Non-pigmented ciliary epithelial cell (primary cell): ENCODE measurements at places on chromosomes 7 and 10.

- peak; percentile 56 for DNase-seq
Observed at GRCh38 chr10:4270116-4270515, 485.1 kb upstream of the KLF6 start.

DNA sequence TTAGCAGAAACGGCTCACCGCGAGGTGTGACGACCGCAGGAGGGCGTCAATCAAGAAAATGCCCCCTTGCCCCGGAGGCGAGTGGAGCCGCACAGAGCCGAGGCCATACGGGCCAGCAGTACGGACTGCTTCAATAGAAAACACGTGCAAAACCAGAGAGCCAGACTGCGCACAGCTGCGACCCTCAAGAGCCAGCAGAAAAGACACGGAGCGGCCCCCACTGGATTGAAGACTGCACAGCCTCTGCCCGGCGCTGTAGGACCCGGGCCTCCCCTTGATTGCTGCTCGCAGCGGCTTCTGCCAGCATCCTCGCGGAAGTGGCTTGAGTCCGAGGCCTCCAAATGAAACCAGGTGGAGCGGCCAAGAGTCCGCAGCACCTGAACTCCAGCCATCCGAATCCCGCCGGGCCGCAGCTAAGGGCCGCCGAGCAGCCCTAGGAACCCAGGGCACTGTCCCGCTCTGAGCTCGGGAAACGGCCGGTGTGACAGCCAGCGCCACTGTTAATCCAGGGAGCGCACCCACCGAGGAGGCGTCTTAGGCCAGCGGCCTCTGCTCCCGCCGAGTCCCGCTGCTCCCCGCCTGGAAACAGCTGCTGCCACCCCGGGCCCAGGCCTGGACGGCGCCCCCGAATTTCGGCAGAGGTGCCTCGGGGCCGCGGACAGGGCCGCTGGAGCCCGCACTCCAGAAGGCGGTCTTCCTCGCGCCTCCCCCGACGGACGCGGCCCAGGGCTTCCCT lies 660 bp upstream of the HHEX start:
- DNase-seq = no peak

DNA sequence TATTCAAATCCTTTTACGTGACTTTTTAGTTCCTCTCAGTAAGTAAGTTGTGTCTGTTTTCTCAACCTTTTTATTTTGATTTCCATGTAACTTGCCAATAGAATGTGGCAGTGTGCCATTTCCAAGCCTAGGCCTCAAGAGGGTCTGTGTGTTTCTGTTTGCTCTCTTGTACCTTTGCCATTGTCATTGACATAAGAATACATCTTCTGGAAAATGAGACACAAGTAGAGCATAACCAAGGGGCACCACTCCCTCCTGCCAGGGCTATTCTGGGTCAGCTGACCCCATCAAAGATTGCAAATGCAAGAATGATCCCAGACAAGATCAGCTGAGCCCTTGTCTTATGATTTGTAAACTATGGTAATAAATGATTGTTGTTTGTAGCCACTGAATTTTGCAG lies 524.0 kb downstream of the IPMK start:
- DNase-seq = no peak

DNA sequence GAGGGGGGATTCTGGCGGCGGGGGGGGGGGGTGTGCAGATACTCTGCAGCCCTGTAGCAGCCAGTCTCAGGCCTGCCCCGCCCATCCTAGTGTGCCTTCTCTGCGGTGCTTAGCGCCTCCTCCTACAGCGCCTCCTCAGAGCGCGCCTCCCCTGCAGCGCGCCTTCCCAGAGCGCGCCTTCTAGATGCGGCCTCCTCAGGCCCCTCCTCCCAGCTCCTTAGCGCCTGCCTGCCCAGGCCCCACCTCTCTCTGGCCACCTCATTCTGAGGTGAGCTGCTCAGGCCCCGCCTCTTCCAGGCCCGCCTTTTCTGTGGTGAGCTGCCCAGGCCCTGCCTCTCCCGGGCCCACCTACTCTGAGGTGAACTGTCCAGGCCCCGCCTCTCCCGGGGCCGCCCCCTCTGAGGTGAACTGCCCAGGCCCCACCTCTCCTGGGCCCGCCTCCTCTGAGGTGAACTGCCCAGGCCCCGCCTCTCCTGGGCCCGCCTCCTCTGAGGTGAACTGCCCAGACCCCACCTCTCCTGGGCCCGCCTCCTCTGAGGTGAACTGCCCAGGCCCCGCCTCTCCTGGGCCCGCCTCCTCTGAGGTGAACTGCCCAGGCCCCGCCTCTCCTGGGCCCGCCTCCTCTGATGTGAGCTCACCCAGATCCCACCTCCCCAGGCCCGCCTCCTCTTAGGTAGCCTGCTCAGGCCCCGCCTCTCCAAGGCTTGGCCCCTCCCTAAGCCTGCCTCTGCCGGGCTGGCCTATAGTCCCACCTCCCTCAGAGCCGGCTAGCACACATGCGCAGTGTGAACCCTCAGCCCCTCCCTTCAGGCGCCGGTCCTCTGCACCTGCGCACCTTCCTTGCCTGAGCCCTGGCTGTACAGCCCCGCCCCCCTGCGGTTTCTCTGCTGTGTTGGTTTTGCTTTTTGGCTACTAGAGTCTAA lies 2.1 kb upstream of the SGCE start:
- peak; percentile 75 for DNase-seq

DNA sequence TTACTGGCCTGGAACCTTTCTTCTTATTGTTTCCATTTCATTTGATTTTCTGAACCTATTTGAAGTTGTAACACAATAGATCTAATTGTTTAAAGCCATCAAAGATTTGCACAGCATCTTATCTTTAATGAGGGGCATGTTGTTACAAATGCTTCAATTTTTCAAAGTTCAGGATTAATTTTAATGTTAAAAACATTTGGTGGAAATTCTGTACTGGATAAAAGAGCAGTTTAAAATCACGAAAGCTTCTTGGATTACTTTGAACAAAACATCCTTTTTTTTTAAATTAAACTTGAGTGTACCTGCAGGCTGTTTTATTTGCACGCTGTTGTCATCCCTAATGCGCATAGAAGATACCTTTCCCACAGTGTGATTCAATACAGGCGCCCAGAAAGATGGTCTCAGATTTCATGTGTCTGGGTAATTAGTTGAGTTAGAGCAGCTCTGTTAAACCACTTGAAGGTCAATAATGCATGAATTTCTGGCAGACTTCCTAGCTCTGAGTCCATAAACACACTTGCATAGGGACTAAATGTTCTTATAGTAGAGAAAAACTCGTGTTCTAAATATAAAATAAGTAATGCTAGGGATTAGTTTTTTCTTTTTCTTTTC lies 29.3 kb upstream of the DDX50 start:
- peak; percentile 90 for DNase-seq

DNA sequence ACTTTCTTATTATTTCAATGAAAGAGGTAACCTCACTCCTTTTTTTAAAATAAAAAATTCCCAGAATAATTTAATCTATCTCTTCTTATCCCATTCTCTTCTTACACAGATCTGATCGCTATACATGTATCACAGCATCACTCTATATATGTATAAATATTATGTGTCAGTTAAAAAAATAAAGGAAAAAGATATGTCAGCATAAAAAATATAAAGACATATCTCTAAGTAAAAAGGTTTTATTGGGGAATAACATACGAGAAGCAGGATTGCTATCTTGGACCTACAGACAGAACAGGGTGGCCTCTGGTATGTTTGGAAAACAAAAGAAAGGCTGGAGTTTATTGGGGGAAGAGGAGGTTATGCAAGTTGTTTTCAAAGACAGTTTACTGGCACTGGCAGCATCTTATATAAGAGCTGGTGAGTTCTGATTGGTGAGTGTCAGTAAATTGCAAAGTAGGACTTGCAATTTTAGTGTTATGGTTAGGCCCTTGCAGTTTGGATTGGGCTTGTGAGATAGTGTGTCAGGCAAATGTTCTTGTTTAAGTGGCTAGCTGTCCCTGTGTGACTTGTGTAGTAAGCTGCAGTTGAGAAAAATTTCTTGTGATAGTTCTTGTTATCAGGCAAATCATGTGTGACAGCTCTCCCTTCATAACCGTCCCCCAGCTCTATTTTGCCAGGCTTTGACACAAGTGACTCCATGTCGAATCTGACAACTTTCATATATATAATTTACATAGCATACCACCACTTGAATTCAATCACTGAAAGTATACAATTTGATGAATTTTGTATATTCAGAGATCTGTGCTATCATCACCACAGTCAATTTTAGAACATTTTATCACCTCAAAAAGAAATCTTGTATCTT lies 118.2 kb downstream of the HBP1 start:
- DNase-seq = no peak

DNA sequence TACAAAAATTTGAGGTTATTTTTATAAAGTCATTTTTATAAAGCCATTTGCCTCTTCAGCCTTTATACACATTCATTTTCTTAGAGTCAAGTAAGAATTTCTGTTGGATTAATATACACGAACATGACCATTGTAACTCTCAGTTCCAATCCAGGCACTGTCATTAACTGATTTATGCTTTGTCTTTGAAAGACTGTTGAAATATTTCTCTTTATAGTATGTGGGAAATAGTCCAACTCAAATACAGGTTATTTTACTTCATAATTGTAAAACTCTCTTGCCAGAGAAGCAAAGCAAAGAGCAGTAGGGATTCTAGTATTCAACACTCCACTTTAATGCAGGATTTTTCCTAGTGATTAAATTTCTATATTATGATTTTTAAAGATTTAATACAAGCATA lies 36.5 kb upstream of the PAPSS2 start:
- DNase-seq = no peak

- no peak for DNase-seq
Observed at GRCh38 chr10:91420868-91421267, 10.7 kb downstream of the HECTD2 start.

DNA sequence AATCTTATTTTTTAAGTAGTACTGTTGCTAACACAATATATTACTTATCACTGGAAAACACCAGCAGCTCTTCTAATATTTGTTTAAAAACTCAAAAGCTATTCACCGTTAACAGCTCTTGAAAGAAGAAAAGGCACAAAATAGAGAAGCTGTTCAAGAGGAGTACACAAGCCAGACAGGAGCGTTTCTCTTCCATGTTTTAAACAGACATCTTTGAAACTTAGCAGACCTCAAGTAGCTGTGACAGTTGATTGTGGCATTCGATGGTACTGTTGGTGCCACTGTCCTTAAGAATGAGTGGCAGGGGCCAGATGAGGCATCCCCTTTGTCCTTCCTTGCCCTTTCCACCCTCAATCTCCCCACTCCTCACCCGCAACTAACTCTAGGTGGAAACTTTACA lies 81.6 kb upstream of the PRR15 start:
- no peak for DNase-seq

DNA sequence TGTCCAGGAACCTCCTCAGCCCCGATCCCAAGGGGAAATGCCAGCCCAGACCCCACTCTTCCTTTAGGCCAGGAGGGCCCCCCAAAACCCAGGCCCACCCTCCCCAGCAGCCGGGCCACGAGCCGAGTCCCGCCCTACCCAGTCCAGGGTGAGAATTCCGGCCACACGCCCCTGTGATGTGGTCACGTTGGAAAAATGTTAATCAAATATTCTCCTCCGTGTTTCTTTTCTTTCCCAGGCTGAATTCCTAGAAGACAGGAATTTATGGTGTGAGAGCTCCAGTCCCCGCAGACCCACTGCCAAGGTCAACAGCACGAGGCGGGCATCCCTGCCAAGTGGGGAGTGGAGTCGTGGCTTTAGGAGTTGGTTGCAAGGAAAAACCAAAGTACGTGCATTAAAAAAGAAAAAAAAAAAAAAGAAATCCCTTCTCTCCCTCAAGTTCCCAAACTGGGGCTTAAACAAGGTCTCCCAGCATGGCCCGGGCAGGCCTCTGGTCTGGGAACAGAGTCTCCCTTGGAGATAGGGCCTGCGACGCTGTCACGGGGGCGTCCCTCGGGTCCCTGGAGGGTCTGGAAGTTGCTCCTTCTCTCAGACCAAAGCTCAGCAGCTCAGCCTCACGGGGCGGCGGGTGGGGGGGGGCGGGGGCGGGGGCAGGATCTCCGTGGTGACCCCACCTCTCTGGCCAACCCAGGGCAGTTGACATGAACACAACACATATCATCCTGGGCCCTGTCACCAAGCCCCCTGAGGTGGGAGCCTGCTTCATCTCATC lies 28.1 kb upstream of the ELN start:
- DNase-seq = no peak

DNA sequence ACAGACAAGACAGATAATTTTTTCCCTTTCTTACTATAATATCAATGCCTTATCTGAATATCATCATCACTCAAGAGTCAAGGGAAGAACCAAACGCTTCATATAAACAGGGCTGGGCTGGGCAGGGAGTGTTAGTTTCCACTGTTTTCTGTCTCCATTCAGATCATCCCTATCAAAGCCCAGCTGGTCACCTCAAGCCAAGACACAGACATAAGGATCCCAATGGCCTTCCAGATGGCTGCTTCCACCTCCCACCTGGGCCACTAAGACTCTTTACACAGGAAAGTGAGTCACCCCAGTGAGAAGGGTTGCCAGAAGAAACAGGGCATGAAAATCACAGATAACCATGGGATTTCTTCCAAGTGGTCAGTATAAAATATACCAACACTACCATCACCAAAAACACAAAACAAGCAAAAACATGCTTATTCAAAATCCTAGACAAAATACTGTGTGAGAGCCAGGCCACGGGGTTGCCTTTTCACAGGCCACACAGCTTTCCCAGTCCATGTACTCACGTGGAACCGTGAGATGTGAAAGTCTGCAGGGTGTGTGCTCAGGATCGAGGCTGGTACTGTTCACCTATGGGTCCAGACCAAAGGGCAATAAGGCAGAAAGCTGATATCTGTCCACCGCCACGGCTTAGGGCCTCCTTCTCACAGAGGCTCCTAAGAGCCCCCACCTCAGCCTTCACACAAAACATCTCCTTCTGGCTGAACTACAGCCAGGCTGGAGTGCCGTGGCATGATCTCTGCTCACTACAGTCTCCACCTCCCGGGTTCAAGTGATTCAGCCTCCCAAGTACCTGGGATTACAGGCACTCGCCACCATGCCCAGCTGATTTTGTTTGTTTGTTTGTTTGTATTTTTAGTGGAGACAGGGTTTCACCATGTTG lies 5.7 kb downstream of the PRSS1 start:
- DNase-seq = no peak

- DNase-seq = no peak
Observed at GRCh38 chr7:31564661-31565060, 50.8 kb downstream of the ITPRID1 start.

DNA sequence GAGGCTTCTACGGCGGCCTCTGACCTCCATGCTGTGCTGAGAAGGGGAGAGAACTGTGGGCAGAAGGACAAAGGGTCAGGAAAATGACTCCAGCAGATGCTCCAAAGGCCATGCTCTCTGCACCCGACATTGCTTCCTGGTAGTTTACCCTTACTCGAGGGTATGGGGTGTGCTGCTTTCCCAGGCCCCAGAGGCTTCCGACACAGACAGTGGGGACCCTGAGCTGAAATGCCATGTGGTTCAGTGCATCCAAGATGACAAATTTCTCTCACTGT lies 130.9 kb downstream of the PTPN20 start:
- DNase-seq = no peak
